ENCODE measurements at places on chromosomes 12 and 14.

DNA sequence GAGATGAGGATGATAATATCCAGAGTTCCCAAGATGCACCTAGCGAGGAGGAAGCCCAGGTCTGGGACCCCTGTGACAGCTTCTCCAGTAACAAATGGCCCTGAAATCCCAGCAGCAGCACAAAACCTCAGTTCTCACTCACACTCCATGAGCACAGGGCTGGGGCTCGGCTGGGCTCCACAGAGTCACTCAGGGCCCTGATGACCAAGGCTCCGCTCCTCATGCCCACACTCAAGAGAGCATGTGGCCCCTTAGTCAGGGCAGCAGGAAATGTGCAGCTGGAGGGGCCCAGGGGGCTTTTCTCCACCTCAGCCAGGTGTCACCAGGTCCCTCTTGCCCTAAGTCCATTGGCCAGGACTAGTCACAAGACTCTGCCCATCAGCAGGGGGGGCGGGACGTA is 242.7 kb upstream of the SFSWAP start:
- no peak for DNase-seq

DNA sequence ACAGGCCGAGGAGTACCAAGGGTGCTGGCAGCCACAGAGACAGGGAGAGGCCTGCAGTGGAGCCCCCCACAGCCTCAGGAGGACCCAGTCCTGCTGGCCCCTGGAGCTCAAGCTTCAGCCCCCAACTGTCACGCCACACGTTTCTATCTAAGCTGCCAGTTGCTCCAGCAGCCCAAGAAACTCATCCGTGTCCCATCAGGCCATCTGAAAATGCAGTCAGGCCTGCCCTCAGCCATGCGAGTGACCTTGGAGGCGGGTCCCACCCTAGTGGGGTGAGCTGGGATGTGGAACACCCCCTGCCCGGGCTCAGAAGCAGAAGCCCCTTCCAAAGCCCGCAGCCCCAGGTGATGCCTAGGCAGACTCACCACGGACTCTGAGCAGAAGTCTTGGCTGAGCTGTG is 158.9 kb downstream of the RIMBP2 start:
- no peak for DNase-seq

- DNase-seq, result no peak
Measured at GRCh38 chr14:23547924-23548323, 3.6 kb downstream of the ZFHX2 start.

DNA sequence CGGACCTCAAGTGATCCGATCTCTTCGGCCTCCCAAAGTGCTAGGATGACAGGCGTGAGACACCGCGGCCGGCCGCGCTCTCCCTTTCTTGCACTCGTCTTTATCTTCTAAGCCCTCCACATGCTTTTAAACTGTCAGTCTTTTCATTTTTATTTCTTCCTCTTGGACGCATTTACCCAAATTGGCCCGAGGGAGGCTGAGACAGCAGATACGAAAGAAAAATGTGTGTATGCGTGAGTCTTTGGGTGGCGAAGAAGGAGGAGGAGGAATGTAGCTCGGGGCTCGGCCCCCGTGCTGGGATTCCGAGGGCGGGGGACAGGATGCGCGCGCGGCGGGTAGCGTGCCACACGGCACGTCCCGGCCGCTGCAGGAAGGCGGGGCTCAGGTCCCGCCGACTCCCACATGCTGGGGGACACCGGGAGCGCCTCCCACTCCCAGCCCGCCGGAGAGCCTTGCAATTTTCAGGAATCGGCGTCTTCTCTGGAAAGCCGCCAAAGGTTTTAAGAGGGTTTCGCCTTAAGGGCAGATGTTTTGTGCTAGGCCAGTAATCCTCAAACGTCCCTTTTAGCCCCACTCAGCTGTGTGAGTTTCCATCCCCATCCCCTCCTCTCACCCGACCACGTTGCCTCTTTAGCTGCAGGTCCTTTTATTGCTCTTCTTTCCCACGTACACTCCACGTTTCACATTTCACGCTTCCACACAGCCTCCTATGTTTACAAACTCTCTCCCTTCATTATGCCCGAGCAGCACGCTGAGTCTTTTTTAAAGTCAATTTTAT is 34.7 kb upstream of the SLC2A3 start:
- peak; percentile 96 for DNase-seq

- DNase-seq, result no peak
Measured at GRCh38 chr14:81509838-81510452, 23.7 kb downstream of the SEL1L start.

DNA sequence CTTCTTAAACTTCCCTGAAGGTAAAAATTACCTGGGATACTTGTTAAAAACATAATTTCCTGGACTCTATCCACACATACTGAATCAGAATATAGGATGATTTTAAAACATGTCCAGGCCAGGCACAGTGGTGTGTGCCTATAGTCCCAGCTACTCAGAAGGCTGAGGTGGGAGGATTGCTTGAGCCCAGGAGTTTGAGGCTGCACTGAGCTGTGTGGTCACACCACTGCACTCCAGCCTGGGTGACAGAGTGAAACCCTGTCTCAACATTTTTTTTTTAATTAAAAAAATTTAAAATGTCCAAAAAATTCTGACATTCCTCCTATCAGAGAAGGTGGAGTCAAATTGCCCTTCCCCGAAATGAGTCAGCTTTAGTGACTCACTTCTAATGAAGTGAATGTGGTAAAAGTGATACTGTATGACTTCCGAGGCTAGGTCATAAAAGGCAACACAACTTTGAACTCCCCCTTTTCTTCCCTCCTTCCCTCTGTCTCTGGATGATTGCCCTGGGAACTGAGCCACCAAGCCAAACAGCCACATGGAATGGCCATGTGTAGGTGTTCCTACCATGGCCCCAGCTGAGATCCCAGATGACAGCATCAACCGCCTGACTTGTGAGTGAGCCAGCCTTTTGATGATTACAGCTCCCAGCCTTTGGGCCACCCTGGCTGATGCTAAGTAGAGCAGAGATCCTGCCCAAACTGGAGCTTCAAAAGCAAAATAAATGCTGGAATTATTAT is 36.3 kb downstream of the LIMA1 start:
- DNase-seq, result peak; percentile 100

DNA sequence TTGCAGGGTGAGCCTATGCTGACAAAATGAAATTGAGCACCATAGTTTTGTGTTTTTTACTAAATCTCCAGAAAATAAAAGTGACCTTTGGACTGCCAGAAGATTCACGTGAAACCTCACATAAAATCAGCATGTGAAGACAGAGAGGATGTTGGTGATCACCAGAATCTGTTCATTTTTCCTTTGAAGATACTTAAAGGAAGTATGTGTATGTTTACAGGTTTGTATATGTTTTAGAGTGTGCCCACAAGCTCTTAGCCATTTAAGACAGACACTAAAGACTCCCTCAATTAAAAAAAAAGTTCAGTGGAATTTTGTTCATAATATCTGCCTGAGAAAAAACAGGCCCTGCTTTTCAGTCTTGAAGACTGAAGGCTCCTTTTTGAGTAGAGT is 25.9 kb downstream of the DDX47 start:
- DNase-seq, result no peak

GRCh38 chr14:49427117-49427516 is 159.1 kb downstream of the RPS29 start:
- no peak for DNase-seq

GRCh38 chr12:106690569-106691305 is 83.7 kb upstream of the RIC8B start:
- no peak for DNase-seq

GRCh38 chr14:69493791-69494190 is 9.3 kb downstream of the PLEKHD1 start:
- no peak for DNase-seq

GRCh38 chr12:93288626-93289025 is 89.1 kb upstream of the NUDT4 start:
- DNase-seq, result no peak

- peak; percentile 37 for DNase-seq
Measured at GRCh38 chr14:76386944-76387782, 11.2 kb downstream of the ESRRB start.

GRCh38 chr14:25050269-25051150 is 563 bp upstream of the STXBP6 start:
- no peak for DNase-seq

DNA sequence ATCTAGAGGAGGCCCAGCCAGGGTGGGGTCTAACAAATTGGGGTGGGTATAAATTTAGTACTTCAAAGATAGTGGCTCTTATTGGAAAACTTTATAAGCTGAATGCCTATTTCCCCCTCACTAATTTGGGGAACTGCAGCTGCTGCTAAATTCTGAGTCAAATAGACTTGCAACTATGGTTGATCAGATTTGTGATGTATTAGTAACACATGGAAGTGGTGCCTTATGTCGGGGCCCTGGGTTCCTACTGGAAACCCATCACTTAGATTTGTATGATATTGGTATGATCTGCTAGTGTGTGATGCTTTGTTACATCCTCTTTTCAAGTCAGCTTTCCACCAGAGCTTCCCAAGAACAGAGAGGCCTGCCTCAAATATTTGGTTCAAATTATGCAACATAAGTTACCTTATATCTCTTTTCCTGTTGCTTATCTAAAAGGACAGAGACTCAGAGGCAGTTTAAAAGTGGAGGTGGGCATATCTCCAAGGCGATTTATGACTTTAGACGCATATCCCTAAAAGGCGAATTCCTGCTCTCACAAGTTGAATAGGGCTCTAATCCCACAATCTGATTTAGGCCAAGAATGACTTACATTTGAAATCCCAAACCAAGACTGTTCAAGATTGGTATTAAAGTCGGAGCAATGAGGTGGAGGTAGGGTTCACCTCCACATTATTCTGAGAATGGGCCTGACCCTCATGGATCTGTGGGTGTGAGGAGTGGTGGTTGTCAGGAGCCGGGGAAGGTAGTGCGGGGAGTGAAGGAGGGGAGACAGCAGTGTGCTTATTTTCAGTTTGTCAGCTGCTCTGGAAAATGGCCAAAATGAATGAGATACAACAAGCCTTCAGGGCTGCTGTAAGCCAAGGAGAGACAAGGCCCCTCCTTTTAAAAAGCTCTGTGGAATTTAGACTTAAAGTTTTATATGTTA is 425.8 kb downstream of the RAD51B start:
- DNase-seq, result no peak

DNA sequence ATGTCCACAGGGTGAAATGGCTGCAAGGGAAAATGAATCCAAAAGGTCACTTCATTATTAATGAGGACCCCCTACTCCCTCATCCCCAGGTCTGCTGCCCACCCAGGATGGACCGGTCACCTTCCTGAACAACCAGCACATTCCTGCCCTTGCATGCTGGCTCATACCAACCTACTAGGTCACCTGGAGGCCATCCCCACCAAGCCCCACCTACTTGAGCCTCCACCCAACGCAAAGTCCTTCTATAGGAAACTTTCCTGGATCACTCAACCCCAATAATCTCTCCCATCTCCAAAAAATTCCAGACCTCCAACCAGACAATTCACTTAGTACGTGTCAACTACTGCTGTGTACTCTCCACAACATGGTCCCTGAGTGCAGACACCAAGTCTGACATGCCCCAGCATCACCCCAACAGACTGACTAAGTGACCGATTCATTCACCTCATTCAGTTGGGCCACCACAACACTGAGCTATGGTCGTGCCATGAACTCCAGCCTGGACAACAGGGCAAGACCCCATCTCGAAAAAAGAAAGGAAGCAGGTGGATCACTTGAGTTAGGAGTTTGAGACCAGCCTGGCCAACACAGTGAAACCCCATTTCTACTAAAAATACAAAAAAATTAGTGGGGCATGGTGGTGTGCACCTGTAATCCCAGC is 18.1 kb downstream of the CLMN start:
- DNase-seq, result no peak

- no peak for DNase-seq
Measured at GRCh38 chr12:104122298-104122697, 15.7 kb downstream of the NFYB start.

GRCh38 chr12:121519227-121519626 is 61.6 kb downstream of the KDM2B start:
- DNase-seq, result no peak

DNA sequence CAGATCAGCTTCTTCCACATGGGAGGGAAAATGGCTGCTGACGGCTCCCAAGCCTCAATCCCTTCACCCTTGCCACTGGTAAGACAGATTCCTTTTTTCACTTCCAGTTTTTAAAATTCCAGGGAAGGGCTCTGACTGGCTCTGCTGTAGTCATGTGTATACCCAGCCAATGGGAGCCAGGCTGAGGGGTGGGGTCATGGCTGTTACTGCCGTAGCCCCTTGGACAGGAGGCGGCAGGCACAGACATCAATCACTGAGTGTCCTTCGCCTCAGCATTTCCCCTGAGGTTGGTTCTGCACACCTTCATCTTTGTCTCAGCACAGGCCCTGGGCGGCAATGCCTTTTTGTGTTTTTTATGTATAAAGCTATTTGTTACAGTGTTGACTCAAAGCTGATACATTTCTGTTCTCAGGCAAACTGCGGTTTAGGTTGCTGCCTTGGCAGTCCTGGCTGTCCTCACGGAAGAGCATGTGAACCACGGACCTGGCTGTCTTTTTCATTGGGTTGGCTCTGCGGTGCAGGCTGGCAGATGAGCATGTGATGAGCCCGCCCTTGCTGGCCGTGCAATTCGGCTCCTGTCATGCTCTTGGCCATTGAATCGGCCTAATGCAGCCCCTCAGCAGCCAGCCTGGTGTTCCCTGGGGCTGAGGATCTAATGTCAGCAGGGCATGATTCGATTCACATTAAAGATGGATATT is 74.3 kb downstream of the PPM1A start:
- no peak for DNase-seq

- no peak for DNase-seq
Measured at GRCh38 chr12:26114720-26115401, 10.0 kb downstream of the BHLHE41 start.

- no peak for DNase-seq
Measured at GRCh38 chr14:32719601-32720000, 219.1 kb upstream of the NPAS3 start.

GRCh38 chr12:131176926-131177325 is 223.2 kb downstream of the ADGRD1 start:
- no peak for DNase-seq

- DNase-seq, result no peak
Measured at GRCh38 chr12:126509572-126509971, 1444.3 kb downstream of the AACS start.

GRCh38 chr14:100780246-100780645 is 45.7 kb upstream of the MEG3 start:
- no peak for DNase-seq

- DNase-seq, result peak; percentile 95
Measured at GRCh38 chr12:59597385-59597781, 1.6 kb downstream of the SLC16A7 start.

GRCh38 chr12:8687846-8688601 is 9.8 kb upstream of the RIMKLB start:
- peak; percentile 40 for DNase-seq

DNA sequence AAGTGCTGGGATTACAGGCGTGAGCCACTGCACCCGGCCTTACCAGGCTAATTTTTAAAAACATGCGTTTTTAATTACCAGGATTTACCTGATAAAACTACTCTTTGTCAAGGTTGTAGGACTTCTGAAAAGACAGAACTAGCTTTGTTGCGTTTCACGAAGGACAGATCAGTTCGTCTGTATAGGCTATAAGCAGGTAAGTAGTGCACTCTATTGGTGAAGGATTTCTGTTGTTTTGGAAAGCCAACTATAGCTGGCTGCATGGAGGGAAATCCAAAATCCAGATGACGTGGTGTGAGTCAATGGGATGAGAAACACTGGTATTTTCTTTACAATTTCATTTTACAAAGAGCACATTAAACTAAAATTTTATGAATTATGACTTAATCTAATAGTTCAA is 14.6 kb downstream of the GNPNAT1 start:
- no peak for DNase-seq

- no peak for DNase-seq
Measured at GRCh38 chr14:34020014-34020413, 69.1 kb upstream of the EGLN3 start.

Measured in GM04504 (cell line).